ENCODE measurements at places on chromosomes 2 and 18. TPM values are rescaled to one million over a fixed set of nuclear protein-coding genes. Genes with fewer than 3 reads are reported as not detected.

NEU2 gene
- total RNA-seq: not detected

EGR4 gene
- total RNA-seq: not detected

MC5R gene
- 0.36 TPM for total RNA-seq

MYL12A gene
- 572 TPM for total RNA-seq

IL18RAP gene
- total RNA-seq: not detected

TXNDC2 gene
- 0.36 TPM for total RNA-seq

SERPINB13 gene
- total RNA-seq: not detected

C1QL2 gene
- total RNA-seq: not detected
